ENCODE measurements at places on chromosomes 16 and 17. TPM values are rescaled to one million over a fixed set of nuclear protein-coding genes. Genes with fewer than 3 reads are reported as not detected.

CYGB gene
- 2.1 TPM for total RNA-seq

HP gene
- total RNA-seq, result not detected

ENO3 gene
- total RNA-seq, result 35.2 TPM

RAMP2 gene
- total RNA-seq, result not detected

SPAG9 gene
- total RNA-seq, result 58.0 TPM

GALNS gene
- total RNA-seq, result 53.5 TPM

SLC6A2 gene
- total RNA-seq, result not detected

IRX5 gene
- total RNA-seq, result not detected

SLC5A11 gene
- total RNA-seq, result 0.22 TPM

WSB1 gene
- 154 TPM for total RNA-seq

CCDC154 gene
- total RNA-seq, result 15.5 TPM

TXNDC17 gene
- 17.2 TPM for total RNA-seq

WNK4 gene
- 0.62 TPM for total RNA-seq

TAF15 gene
- 271 TPM for total RNA-seq

BORCS6 gene
- 15.1 TPM for total RNA-seq

ZNF652 gene
- total RNA-seq, result 56.5 TPM

HASPIN gene
- 0.38 TPM for total RNA-seq

CDK10 gene
- 129 TPM for total RNA-seq

CA4 gene
- total RNA-seq, result not detected

AURKB gene
- total RNA-seq, result not detected

Measured in naive thymus-derived CD8-positive, alpha-beta T cell (primary cell).